ENCODE measurements at places on chromosomes 11 and 22.
A peak's percentile ranks its signal among the peaks of the same experiment; 100 is the strongest.

- DNase-seq = no peak
Observed at GRCh38 chr11:12200279-12200990, 90.0 kb downstream of the MICAL2 start.

DNA sequence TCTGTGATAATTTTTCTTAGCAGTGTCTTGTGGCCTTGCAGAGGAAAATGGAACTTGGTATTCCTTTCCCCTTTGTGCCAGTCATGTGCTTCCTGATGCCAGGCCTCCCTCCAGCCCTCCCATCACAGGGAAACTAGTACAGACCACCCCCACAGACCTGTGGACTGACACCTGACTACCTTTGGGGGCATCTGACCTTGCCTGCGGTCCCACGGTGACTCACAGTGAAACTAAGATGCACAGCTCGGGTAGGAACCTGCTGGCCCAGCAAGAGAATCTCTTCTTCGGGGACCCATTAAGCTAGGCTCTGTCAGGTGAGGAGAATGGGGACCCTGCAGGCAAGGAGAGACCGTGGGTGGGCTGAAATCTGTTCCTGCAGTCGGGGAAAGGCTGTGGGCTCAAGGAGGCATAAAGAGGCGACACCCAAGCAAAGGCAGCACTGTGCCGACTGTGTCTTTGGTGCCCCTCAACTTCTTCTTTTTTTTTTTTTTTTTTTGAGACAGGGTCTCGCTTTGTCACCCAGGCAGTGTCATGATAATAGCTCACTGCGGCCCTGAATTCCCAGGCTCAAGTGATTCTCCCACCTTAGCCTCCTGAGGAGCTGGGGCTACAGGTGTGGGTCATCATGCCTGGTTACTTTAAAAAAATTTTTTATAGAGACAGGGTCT lies 20.8 kb upstream of the PEX26 start:
- DNase-seq = peak; percentile 75

GRCh38 chr11:112817376-112817775 lies 143.8 kb upstream of the NCAM1 start:
- no peak for DNase-seq

DNA sequence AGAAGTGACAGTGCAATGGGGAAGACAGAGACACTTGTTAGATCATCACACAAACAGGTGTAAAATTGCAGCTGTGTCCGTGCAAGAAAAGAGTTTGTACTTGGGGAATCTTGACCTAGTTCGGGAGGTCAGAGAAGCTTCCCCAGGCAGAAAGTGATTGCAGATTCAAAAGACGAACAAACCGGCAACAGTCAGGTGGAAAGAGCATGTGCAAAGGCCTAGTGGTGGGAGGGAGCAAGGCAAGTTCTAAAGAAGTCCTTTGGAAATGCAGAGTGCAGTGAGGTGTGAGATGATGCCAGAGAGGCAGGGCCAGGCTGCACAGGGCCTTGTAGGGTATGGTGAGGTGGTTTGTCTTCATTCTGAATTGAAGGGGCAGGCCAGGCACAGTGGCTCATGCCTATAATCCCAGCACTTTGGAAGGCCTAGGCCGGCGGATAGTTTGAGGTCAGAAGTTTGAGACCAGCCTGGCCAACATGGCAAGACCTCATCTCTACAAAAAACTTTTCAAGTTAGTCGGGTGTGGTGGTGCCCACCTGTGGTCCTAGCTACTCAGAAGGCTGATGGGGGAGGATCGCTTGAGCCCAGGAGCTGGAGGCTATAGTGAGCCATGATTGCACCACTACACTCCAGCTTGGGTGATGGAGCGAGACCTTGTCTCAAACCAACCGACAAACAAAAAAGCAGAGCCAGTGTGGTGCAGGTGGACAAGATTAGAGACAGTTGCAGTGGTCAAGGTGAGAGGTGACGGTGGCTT lies 1.9 kb upstream of the ESS2 start:
- DNase-seq = no peak

DNA sequence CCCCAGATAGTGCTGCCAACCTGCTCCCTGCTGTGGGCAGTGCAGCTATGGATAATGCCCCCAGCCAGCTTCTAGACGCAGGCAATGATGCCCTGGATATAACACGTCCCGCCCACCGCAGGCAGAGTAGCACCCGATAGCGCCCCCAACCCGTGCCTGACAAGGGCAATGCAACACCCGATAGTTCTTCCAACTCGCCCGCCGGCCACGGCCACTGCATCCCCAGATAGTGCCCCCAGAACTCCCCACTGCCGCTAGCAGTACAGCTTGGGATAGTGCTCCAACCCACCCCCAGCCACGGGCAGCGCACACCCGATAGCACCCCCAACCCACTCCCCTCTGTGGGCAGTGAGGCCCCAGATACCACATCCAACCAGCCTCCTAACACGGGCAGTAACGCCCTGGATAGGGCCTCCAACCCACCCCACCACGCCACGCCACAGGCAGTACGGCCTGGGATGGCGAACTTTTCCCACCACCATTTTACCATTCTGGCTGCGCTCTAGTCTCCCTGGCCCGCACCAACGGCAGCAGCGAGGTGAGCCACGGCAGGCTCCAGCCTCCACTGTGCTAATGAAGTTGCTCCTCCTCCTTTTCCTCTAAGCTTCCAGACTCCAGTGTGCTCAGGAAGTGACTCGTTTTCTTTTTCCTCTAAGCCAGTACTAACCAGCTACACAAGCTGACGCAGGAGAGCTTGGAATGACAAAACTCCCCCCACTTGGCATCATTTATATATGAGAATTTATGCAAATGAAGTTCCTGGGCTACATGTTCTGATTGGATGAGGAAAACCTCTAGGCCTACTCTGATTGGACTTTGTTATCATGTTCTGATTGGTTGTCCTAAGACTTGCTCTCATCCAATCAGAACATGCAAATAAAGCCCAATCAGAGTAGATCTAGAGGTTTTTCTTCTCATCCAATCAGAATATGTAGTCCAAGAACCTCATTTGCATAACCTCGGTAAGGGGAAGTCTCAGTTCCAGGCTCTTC lies 3.0 kb upstream of the RFPL3 start:
- peak; percentile 50 for DNase-seq

- peak; percentile 84 for DNase-seq
Observed at GRCh38 chr11:103619480-103619879, 417.0 kb upstream of the DDI1 start.

DNA sequence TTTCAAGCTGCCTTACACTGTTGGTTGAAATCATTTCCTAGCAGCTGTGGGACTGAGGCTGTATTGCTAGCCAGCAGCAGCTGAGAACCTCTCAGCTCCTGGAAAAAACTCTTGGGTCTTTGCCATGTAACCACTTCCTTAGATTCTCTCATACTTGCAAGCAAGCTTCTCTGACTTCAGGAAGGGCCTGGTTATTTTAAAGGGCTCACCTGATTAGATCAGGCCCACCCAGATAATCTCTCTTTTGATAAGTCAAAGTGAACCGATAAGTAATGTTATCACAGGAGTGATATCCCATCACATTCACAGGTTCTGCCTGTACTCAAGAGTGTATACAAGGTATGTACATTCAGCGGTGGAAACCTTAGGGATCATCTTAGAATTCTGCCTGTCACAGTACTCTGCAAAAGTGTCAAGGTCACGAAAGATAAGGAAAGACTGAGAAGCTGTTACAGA lies 7.4 kb upstream of the CLPB start:
- no peak for DNase-seq

GRCh38 chr11:49302360-49302759 lies 94.0 kb upstream of the FOLH1 start:
- DNase-seq = peak; percentile 44

DNA sequence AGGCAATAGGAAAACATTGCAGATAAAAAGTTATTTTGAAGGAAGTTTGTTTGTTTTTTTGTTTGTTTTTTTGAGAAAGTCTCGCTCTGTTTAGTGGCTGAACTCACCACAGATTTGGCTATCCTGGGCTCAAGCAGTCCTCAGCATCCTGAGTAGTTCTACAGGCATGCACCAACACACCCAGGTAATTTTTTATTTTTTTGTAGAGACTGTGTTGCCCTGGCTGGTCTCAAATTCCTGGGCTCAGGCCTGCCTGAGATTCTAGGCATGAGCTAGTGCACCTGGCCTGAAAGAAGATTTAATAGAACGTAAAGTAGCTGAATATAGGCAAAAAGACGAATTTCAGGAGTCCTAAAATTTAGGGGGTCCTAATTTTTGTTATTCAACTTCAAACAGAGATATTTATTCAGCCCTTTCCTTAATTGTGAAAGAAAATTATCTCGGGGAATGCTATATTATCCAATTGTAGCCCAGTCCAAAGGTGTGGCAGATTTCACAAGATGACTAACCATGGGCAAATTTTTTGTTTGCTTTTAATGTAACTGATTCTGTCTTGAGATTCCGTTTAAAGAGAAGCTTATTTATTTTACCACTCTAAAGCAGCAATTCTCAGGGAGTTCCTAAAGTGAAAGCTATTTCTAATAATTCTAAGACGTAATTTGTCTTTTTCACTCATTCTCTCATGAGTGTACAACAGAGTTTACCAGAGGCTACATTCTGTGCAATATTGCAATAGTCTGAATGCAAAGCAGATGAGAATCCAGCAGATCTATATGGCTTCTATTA lies 940 bp downstream of the IL18 start:
- DNase-seq = no peak

DNA sequence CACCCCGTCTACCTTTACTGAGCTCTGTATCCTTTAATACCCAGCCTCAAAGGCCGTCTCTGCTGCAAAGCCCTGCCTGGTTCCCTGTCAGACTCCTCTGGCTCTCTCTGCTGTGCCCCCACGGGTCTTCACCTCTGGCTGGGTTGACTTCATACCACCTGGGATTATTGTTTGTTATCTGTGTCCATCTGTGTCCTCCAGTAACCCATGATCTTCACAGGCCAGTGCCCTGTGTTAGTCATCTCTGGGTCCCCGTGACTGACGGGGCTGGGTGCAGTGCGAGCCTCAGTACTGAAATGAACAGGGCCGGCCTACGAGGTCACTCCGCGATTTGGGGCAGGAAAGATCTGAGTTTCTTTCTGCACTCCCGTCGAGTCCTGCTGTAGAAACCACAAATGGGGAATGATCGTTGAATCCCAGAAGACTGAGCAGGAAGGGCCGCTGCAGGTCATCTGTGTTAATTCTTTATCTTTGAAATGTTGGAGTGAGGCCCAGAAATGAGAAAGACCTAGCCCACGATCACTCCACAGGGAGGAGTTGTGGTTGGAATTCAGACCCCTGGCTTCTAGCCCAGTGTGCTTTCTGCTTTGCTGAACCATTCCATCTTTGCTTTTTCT lies 12.3 kb upstream of the TUB start:
- no peak for DNase-seq
